ENCODE measurements at places on chromosomes 7 and 10.

GRCh38 chr7:44664780-44665461 lies 58.5 kb downstream of the OGDH start:
- DNase-seq = no peak

GRCh38 chr10:111093741-111094380 lies 17.0 kb downstream of the ADRA2A start:
- DNase-seq = no peak

- DNase-seq = no peak
Measured at GRCh38 chr7:134645935-134646334, 718 bp upstream of the BPGM start.

DNA sequence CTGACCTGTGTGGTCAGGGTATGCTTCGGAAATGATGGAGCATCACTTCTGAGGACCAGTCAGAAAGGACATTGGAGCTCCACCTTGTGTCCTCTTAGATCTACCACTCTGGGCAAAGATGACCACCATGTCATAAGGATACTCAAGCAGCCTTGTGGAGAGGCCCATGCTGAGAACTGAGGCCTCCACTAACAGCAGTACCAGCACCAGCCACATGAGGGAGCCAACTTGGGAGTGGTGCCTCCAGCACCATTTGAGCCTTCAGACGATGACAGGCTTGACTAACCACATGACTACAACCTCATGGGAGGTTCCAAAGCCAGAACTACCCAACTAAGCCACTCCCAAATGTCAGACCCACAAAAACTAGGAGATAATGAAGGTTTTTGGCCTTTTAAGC lies 116.0 kb downstream of the NPTX2 start:
- DNase-seq = no peak

GRCh38 chr10:2686691-2687090 lies 380.7 kb upstream of the PFKP start:
- DNase-seq = no peak

GRCh38 chr7:70919481-70920073 lies 212.4 kb upstream of the GALNT17 start:
- no peak for DNase-seq

GRCh38 chr10:31940839-31941653 lies 12.4 kb upstream of the ARHGAP12 start:
- no peak for DNase-seq

DNA sequence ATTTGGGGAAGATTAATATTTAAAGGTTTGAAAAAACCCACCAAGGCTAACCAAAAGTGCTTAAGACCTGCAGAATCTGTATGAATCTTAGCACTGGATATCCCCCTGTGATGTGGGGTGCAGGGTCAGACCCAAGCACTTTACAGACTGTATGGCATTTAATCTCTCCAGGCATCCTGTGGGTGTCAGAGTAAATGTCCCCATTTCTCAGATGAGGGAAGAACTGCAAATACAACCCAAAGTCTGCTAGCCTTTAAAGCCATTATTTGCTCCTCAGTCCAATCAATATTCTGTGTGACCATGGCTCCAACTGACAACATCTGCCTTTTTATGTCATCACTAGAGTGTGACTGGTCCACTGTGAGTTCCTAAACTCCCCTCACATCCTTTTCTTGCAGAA lies 10.0 kb upstream of the MBL2 start:
- no peak for DNase-seq

DNA sequence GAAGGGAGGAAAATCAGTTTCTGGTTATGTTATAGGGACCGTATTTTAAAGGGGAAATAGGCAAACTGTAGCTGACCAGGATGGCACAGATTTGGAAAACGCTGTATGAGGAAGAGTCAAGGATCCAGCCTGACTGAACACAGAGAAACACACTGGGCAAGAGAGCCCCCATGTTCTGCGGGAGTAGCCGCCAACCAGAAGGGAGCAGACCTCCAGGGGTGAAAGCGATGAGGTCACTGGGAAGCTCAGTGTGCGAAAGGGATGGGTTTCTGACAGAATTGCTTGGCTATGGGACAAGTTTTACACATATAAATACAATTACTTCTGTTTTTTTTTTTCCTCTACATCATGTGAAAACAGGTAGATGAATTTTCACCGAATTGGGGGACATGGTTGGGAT lies 291.6 kb upstream of the PODXL start:
- no peak for DNase-seq

DNA sequence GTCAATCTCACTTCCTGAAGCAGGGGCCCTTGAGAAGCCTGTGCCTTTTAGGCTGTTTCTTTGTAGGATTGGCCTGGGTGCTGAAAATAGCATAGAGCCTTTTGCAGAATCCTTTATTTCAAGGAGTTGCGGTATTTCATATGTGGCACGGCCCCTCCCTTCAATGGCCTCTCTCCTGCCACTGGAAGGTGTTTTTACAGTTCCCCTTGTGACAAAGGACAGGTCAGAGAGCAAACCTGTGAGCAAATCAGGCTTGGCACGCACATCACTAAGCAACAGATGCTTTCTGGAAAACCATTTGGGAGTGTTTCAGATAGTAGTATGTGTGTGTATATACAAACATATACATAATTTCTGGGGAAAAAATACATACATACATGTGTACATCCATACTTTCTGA lies 388.6 kb upstream of the C7orf33 start:
- no peak for DNase-seq

DNA sequence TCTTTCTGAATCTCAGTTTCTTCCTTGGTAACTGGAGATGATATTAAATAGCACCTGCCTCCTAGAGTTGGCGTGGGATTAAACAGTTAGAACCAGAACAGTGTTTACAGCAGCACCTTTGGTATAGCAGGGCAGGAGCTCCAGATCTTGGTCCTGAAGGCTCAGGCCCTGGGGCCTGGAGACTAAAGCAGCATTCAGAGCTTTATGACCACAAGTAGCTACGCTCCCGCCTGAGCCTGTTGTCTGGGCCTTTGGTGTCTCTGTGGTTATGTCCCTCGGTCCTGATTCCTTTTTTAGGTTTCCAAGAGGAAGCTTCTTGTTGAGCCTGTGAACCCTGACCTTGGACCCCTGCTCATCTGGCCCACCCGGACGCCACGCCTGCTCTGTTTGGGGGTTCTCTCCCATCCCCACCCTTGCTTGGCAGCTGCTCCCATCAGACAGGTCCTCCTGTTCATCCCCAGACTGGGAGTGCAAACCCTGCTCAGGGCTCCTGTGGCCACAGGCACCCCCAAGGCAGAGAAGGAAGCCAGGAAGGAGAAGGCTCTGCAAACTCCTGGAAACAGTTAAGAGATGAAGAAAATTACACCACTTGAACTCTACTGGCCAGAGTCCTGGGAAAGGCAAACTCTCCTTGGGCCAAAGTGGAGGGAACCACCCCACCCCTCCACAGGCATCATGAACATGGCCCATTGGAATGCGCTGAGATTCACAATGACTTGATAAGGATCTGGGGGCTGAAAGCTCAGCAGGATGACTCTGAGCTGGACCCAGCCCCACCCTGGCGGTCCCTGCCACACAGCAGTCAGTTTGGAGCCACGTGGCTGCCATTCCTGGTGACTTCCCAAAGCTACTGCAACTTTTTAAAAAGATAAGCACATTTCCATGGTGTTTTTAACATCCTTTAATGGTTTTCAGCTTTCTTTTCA lies 50.1 kb upstream of the TMEM72 start:
- DNase-seq = no peak

GRCh38 chr10:59315465-59315864 lies 46.9 kb downstream of the FAM13C start:
- DNase-seq = no peak

DNA sequence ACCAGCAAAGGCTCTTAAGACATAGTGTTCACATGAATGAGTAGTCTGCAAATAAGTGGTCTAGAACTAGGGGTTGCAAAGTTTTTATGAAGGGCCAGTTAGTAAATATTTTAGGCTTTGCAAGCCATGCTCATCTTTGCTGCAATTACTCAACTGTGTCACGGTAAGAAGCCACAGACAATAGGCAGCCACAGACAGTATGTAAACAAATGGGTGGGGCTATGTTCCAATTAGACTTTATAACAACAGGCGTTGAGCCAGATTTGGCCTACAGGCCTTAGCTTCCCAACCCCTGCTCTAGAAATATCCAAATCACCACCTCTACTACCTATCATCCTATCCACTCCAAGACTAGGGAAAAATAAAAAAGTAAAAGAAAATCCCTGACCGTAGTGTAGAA lies 9.2 kb downstream of the IKZF5 start:
- DNase-seq = no peak

GRCh38 chr10:32167450-32167849 lies 111.2 kb upstream of the KIF5B start:
- DNase-seq = no peak

DNA sequence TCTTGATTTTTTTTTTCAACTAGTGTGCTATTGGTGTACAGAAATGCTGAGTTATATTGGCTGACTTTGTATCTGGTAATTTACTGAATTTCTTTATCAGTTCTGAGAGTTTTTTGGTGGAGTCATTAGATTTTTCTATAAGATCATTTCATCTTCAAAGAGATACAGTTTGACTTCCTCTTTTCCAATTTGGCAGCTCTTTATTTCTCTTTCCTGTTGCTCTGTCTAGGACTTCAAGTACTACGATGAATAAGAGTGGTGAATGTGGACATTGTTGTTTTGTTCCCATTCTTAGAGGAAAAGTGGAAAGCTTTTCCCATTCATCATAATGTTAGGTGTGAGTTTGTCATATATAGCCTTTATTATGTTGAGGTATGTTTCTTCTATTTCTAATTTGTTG lies 50.2 kb downstream of the LOXL4 start:
- no peak for DNase-seq

DNA sequence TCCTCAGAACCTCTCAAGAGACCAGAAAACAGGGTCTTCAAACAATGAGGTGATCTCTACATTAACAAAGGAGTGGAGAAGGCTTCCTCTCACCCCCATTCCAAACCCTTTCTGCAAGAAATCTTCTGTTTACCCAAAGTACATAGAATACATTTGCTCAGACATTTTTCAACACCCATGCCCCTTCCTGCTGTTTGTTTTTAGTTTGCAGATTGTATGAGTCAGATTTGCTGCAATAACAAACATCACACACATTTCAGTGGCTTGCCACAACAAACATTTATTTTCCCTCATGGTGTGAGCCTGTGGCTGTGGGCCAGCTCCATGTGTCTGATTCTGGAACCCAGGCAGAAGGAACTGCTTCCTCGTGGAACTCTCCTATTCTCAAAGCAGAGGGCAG lies 68.2 kb upstream of the BAIAP2L1 start:
- DNase-seq = no peak

GRCh38 chr7:112156412-112156811 lies 49.8 kb downstream of the DOCK4 start:
- no peak for DNase-seq

GRCh38 chr10:7486528-7486927 lies 75.7 kb upstream of the SFMBT2 start:
- DNase-seq = no peak

All from substantia nigra (tissue), 51 donors.